ENCODE measurements at places on chromosomes 7 and 10.

- DNase-seq, result no peak
Measured at GRCh38 chr7:143518521-143518920, 40.8 kb downstream of the TAS2R41 start.

GRCh38 chr7:125775317-125775716, 845.7 kb upstream of the POT1 start:
- DNase-seq, result no peak

DNA sequence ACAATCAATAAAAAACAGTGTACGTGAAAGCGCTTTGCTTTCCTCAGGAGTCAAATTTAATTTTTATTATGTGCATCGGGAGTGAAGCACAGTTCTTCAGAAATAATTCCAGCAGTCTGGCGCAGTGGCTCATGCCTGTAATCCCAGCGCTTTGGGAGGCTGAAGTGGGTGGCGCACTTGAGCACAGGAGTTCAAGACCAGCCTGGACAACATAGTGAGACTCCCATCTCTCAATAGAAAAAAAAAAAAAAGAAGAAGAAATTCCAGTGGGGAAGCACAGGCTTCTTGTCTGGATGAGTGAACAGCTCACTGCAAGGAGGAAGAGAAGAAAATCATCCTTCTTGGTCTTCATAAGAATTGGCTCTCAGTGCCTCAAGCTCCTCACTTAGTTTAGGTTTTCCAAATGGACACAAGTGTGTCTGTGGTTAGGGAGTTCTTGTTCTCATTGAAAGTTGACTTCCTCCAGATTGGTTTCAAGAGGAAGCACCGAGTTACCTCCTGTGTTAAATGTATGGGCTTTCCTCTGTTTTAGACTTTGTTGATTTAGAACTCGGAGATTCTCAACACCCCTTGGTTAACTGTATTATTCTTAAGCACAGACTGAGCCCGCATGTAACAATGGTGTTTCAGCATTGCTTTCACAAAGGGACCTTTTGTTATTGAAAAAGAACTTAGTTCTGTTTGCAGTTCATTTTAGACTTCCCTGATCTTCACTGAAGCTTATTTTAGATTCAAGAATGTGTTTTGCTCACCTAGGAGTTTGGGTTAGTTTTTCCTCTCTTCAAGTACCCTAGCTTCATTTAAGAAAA, 28.0 kb downstream of the LMTK2 start:
- DNase-seq, result no peak

DNA sequence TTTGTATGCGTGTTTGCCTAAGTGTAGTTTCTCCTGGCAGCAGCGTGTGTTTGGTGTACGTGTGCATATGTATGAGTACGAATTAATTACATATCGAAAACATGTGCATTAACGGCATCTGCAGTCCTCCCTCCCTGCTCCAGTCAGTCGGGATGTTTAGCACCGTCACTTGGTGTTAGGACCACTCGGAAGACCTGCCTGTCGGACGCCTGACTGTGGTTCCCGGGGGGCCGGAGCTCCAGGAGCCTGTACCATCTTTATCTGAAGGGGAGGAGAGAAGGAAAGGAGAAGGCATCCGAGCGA, 1.1 kb upstream of the CNTNAP2 start:
- no peak for DNase-seq

DNA sequence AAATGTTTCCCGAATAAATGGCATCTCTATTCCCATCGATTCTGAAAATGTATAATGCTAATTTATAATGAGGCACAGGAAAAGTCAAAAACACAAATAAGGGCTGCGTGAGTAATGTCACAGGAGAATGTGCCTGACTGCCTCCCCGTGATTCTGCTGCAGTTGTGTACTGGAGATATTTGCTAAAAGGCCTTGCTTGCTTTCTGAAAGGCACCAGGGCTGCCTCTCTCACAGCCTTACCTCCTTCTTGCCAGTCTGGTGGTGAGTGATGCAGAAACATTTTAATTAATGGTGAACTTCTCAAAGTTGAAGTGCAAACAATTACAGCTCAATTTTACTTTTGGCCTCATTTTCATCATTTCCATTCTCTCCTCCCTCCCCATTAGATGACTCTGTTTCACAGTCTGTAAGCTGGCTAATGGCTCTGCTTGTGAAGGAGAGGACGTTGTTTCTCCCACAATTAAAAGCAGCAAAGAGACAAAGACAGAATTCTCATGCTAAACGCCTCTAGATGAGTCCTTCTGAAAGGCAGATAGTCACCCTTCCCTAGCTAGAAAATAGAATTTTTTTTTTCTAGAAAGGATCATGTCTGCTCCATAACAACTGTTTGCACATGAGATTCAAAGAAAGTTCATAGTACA, 377.6 kb downstream of the MDFIC start:
- DNase-seq, result no peak

DNA sequence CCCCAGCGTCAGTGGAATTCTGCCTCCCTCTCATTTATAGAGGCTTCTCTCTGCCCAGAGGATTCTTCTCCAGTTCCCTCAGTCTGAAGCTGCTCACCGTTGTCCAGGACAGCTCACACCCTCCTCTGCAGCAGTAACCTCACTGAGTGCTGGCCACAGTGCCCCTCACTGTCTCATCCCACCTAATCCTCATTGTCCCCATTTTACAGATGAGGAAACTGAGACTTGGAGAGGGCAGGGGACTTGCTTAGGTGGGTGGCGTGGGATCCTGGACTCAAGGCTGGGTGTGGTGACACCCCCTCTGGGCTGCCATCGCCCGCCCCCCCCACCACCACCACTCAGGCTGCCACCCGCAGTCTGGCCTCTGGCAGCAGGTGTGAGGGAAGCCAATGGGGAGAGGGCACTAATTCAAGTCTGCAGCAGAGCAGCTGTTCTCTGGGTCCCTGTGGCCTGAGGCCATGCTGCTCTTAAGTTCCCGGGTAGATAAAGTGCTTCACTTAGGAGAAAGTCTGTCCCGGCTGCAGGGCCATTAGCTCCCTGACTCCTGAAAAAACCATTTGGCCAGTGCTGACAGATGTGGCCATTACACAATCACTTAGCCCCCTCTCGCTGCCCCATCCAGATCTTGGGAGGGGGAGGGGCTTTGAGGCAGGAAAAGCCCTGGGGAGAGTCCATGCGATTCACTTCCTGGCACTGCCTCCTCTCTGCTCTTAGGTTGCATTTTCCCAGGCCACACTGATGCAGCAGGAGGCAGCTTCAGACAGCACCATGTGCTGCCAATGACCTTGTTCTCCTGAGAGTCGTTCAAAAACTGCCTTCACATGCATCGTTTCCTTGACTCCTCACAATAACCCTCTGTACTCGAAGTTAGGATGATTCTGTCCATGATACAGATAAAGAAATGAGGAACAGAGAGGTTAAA, 36.3 kb downstream of the DRGX start:
- DNase-seq, result no peak

DNA sequence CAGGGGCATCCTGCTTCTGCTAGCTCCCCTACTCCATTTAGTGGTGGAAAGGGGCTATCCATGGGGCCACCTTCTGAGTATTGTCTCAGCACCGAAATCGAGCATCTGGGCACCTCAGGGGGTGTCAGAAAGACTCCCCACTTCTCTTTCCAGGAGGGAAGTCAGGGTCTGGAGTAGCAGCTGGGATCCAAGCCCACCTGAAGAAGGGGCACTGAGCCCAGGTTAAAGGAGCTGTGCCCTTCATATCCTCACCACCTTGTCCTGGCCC, 2.6 kb downstream of the FLNC start:
- DNase-seq, result no peak

- DNase-seq, result no peak
Measured at GRCh38 chr10:106947643-106948042, 216.9 kb downstream of the SORCS1 start.

DNA sequence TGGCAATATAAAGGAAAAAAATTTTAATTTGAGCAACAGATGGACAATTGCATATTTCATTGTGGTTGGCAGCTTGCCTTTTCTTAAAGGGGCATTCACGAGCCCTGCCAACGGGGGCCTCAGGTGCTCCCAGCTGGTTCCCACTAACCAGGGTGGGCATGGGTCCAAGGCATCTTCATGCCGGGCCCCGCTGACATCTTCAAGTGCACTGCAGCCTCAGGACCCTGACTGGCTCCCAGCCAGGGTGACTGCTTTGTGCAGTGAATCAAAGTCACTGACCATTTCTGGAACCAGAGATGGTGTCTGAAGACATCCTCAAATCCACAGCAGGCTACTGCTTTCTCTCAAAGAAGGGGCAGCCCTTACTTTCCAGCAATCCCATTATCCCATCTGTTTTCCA, 275.2 kb upstream of the MGMT start:
- no peak for DNase-seq

DNA sequence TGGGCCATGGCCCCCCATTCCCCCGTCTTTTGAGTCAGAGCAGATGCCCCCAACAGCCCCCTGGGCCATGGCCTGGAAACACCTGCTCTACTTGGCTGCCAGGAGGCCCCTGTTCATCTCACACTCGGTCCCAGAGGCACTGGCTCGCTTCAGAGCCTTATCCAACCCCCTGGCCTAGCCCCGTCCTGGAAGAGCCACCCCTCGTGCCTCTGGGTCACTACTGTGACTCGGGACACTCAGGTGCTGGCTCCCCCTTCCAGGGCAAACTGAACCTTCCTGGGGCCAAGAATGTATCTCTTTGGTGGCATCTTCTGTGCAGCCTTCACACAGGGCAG, 7.0 kb downstream of the POLR2J start:
- DNase-seq, result no peak

- no peak for DNase-seq
Measured at GRCh38 chr7:126659124-126659523, 593.6 kb downstream of the GRM8 start.

GRCh38 chr7:149764481-149765398, 8.6 kb downstream of the ZNF467 start:
- no peak for DNase-seq

DNA sequence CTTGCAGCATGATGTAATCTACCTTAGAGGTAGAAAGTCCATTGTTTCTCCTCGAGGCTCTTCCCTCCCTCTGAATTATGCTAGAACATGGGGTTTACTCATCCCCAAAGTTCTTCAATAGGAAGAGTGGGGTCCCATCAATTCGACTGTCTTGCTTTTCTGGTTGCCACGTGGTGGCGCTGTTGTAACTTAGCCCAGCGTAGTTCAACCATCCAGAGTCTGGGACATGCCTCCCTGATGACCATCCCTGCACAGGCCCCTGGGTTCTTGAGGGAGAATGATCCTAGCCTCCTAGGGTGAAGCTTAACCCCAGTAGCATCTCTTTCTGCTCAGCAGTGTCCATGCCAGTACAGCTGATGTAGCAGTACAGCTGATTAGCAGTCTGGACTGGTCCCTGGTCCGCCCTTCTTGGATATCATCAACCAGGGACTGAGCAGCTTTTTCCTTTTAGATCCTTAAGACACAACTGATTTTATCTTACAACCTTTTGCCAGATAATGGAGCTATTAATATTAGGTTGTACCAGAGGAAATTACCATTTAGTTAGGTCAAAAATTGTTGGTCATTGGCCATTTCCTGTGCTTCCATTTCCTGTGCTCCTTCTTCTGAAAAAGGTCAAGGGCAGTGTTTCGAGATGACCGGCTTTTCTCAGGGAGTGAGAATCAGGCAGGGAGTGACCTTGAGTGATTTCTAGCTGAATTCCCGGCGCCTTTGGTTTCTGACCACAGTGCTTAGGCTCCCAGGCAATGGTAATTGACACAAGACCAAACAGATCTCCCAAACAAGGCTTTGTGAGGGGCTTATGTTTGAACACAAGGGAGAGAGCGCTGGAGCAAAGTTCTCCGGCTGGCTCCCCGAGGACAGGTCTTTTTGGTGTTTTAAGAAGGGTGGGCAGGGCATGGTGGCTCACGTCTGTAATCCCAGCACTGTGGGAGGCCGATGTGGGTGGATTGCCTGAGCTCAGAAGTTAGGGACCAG, 65.4 kb downstream of the TACC2 start:
- no peak for DNase-seq

DNA sequence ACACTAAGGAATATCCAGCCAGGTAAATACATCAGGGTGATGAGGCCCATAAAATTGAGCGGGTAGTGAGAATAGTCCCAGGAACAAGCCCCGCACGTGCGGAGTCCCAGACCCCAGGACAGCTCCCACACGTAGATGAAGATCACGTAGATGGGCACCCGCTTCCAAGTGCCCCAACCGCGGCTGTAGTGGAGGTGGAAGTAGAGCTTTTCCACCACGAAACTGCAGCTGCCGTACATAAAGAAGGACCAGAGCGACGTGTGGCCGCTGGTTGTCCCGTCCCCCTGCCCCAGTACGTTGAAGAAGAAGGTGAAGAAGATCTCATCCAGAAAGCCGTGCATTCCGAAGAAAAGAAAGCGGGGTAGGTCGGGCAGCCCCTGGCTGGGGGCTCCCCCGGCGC, 948 bp downstream of the TMEM229A start:
- no peak for DNase-seq

GRCh38 chr7:15559416-15559928, 2.3 kb downstream of the AGMO start:
- no peak for DNase-seq

GRCh38 chr7:134941185-134941900, 45.0 kb upstream of the AGBL3 start:
- no peak for DNase-seq

- DNase-seq, result peak; percentile 39
Measured at GRCh38 chr10:11823122-11823988, at the start of gene PROSER2. Gene PROSER2 (plus strand): TSS chr10:11823356. CDS start chr10:11852078, 28,722 bp downstream.

DNA sequence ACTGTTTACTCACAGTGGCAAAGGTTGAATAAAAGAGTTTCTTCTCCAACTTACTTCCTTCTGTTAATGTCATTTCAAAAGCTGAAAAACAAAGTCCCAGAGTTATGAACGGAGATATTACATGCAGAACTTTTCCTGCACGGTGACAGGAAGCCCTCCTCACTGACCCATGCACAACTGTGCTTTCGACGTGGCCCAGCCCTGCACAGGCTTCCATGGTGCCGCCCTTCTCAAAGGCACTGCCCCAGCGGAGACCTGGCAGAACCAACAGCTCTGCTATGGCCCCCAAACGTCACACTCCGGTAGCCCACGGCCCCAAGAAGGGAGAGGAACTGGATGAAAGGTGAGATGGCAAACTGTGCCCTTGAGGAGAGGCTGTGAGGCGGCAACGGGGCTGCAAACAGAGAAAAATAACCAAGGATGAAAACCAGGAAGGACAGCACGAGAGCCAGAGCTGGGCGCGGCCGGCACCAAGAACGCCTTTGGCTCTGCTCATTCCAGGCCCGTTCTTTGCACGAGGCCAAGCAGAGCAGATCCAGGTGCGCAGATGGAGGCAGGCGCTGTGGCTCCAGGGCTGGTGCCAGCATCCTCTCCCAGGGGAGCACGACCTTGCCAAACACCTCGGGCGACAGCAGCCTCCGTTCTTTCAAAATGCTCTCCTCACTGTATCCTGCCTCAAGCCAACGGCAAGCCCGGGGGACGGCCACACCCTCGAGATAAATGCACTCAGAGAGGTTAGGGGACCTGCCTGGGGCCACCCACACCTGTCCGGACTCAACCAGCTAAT, 7.0 kb upstream of the FUOM start:
- no peak for DNase-seq

Data from naive thymus-derived CD8-positive, alpha-beta T cell (primary cell).